Fibroblast of lung (primary cell): ENCODE measurements at places on chromosomes 5 and 9. TPM values are rescaled to one million over a fixed set of nuclear protein-coding genes. Genes with fewer than 3 reads are reported as not detected.

DNA sequence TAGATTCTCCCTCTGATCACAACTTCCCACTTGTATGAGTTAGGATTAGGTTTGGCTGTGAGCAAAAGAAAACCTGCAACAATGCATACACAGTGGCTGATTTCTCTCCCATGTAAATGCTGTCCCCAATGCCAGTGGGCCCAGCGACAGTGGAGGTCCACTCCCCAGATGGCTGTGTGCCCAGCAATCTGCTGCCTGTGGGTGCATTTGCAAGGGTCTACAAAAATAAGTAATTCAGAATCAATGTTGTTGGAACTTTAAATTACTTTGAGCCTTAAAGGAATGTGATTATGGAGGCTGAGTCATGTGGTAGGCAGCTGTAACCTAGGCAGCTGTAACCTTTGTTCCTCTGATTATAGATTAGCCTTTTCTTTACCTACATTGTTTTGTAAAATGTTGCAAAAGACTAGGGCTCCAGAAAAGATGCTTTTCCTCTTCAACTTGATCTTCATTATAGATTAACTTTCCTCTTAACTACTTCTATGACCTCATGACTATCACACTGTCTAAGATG is 14.2 kb upstream of the MXD3 start:
- peak; percentile 20 for DNase-seq

Gene CCL19
- not detected in 2 replicates for polyA plus RNA-seq

Gene REEP5
- polyA plus RNA-seq = 105 and 111 TPM in 2 replicates

Gene NTNG2
- polyA plus RNA-seq = 0.26 and 1.3 TPM in 2 replicates

DNA sequence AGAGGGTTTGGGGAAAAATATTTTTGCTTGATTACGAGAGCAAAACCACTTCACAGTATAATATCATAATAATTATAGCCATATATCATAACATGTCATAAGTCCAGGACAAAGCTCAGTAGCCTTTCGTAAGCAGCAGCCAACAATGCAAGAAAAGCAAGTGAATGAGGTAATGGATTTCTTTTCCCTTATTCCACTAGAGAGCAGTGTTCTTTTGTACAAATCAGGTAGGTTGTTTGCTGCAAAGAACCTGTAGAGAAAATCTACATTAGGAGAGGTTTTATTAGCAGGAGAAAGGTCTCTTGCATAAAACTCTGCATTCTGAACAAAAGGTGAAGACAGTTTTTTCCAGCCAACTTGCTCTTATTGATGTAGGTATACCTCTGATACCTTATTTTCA is 1033.4 kb downstream of the TLE4 start:
- DNase-seq = peak; percentile 57

DNA sequence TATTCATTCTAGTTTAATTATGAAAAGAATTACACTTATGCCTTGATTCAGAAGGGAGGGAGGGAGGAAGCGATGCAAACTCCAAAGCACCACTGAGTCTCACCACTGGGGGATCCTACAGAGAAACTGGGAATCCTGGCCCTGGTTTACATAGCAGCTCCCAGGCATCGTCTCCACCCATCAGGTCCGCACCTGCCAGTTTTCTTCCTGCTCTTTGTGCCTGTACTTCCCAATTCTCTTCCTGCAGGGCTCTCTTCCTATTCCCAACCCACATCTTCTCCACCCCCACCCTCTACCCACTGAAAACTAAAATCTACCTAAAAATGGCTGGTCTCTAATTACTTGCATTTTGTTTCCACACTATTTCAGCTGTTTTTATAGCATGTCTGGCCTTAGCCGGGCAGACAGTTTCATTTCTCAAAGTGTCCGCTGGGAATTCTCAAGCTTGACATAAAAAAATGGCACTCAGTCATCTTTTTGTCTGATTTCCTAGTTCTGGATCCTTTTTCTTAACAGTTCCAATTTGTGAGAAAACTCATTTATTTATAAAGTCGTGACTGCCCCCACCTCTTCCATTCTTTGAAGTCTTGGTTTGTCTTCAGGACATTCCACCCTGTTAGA is 1.6 kb upstream of the TNIP1 start:
- no peak for DNase-seq

GRCh38 chr5:159913048-159913447 is 3.2 kb upstream of the ADRA1B start:
- DNase-seq = peak; percentile 90

DNA sequence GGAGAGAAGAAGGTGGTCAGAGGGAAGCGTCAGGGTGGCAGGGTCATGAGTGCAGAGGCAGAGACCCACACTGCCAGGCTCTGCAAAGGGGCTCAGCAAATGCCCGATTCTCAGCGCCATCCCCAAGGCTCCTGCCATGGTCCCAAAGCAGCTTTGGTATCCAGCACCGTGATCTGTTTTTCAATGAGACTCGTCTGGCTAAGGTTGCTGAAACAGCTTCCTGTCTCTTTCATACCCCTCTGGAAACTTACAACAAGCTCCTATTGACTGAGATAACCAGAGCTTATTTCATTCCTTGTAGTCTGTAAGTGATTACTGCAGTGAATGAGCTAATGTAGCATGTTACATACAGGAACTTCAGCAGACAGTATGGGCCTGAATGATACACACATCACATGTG is 568.6 kb upstream of the DAP start:
- DNase-seq = no peak

- DNase-seq = no peak
Observed at GRCh38 chr9:126724226-126724625, 80.6 kb upstream of the ZBTB43 start.

- no peak for DNase-seq
Observed at GRCh38 chr9:126720661-126721563, 83.9 kb upstream of the ZBTB43 start.

DNA sequence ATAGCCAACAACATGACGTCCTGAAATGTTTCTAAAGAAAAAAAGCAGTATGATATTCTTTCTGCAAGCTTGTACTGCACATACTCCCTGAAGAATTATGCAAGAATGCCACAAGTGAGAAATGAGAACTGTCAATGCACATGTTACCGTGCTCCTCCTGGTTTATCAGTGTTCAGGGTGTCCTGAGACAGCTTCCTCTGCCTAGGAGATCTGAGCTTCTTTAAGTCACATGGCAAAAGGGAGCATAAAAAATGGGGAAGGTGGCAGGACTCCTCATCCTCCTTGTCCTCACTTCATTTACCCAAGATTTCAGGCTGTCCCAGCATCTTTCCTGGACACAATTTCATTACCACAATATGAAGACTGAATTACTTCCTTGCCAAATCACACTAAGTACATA is 238.2 kb downstream of the GLIS3 start:
- no peak for DNase-seq

DNA sequence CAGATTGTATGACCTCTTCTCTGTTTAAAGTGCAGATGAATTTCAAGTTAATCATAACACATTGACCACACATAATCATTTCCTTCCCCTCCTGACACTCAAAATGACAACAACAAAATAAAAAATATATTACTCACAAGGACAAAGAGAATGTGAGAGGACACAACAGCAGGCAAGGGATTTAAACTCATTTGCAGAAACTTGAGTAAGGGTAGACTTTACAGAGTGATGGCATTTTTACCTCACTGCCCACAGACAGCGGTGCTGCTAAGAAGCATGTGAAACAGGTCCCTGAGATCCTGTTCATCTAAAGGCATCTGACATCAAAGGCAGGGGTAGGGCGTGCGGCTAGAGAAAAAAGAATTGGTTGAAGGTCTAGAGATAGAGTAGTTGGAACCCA is 99.0 kb downstream of the TRIM36 start:
- DNase-seq = no peak

GRCh38 chr9:83418283-83418682 is 119.9 kb downstream of the FRMD3 start:
- peak; percentile 10 for DNase-seq

- no peak for DNase-seq
Observed at GRCh38 chr5:63154476-63155309, 576.1 kb downstream of the LRRC70 start.

Gene CAMK2A
- 1.5 and 3.1 TPM in 2 replicates for polyA plus RNA-seq

GRCh38 chr5:78287833-78288232 is 6.7 kb downstream of the AP3B1 start:
- DNase-seq = peak; percentile 64

DNA sequence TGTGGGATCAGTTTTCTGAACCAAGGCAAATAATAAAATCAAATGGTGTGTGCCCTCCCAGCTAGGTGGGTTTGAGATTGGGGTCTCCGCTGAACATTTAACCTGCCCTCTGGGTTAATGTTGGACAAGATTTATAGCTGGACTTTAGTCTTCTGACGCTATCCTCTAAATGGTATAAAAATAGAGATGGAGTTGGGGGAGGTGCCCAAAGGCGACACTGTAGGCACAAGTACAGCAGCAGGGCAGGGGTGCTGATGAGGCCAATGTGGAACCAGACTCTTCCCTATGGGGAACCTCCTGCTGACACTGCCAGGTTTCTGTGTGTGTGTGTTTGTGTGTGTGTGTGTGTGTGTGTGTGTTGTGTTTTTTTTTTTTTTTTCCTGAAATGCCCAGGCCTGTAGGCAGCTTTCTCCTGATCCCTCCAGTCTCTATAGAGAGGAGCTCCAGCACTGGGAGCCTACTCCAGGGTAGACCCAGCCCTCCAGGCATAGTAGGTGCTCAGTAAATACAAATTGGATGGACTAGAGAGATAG is 37.9 kb downstream of the PCDH1 start:
- no peak for DNase-seq

Gene RASGRF2
- polyA plus RNA-seq = 3.5 and 17.1 TPM in 2 replicates

DNA sequence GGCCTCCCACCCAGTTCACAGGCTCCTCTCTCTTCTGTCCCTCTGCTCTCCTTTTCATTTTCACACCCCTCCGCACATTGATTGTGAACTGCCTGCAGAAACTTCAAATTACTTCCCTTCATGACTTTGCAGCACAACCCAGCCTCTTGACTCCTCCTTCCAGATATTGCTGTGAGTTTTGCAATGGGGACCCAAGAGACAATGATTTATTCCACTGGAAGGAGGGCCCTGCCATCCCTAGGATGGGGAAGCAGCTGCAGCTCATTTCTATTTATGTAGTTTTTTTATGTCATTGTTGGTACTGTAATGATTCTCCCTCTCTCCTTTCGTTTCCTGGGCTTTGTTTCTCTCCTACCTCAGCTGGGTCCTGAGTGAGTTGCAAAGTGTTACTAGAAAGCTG is 364.9 kb downstream of the ICE1 start:
- no peak for DNase-seq

DNA sequence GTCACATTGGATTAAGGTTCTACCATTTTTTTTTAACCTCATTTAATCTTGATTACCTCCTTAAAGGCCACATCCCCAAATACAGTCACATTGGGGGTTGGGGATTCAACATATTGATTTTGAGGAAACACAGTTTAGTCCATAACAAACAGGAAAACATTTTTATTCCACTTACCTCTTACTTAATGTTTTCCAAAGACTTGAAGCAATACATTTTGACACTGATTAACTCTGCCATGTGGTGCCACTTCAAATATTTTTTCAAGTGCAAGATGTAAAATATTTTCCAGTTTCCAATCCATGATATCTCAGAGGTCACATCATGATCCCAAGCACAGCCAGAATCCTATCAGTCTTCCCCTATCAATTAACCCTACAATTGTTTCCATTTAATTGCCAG is 548.0 kb downstream of the CSNK1G3 start:
- DNase-seq = no peak

Gene ANKRD33B
- polyA plus RNA-seq = 5.0 and 7.7 TPM in 2 replicates

GRCh38 chr9:98280574-98280973 is 25.1 kb upstream of the TBC1D2 start:
- DNase-seq = no peak

DNA sequence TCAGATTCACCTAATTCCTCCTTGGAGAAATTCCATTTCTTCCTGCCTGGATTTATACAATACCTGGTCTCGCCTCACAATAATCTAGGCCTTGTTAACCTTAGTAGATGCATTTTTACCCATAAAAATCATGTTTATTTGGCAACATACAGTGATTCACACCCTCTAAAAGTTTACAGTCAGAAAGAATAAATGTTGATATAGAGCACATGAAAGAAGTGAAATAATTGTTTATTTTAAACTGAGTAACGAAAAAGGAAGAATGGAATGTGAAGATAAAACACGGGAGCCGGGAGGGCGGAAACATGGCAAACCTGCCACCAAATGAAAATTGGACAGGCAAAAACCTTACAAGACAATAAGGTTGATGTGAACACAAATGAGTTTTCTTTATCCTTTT is 28.9 kb upstream of the KCNN2 start:
- DNase-seq = no peak

DNA sequence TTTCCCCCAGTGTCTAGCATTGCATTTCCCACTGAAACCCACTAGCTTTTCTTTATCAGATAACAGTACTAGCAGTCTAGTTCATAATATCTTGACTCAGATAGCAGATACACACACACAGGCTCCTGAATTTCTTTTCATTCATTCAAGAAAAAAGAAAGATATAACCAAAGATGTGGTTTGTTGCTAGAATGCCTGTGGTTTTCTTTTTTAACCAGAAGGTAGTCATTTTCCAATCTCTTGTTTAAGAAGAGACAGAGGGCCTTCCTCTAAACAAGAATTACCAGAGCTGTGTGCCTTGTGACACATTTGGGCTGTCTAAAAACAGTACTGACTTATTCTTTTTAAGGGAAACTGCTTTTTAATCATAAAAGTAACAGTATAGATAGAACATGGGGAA is 167.3 kb downstream of the PJA2 start:
- DNase-seq = peak; percentile 72

GRCh38 chr5:69268899-69269298 is 34.2 kb downstream of the CDK7 start:
- DNase-seq = no peak

DNA sequence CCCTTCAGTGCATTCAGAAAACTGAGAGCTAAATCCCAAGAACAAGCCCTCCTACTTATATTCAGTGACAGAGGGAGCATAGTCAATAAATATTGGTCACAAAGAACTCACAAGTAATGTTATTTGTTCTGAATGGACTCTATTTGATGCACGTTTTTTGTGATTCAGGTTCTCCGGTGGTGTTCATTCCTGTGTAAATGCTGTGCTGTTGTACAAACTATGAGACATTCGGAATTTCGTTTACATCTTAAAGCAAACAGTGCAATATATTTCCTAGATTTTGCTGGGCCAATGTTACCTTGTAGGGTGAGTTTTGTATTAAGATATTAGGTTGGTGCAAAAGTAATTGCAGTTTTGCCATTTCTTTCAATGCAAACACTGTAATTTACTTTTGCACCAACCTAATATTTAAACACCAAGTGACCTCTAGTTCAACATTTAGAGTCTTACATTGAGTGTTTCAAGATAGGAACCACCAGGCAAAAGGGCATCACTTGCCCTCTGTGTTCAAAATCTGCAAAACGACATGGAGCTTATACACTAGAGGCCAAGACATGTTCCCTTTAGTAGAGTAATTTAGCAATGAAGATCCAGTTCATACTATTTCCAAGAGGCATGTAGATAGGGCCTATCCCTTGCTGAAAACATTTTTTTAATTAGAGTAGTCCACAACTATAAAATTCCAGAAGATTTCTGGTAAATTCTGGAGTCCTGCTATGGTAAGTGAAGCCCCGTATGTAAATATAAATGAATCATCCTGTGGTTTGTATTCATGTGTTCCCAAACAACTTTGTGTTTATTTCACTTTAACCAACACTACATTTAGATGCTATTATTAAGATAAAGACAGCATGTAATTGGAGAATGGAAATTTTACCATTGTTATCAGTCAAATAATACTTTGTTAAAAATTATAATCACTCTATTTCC is 444.0 kb upstream of the PTGER4 start:
- peak; percentile 46 for DNase-seq

GRCh38 chr5:163916861-163917260 is 411.4 kb downstream of the MAT2B start:
- DNase-seq = no peak
